ENCODE measurements at places on chromosomes 2 and 18.

DNA sequence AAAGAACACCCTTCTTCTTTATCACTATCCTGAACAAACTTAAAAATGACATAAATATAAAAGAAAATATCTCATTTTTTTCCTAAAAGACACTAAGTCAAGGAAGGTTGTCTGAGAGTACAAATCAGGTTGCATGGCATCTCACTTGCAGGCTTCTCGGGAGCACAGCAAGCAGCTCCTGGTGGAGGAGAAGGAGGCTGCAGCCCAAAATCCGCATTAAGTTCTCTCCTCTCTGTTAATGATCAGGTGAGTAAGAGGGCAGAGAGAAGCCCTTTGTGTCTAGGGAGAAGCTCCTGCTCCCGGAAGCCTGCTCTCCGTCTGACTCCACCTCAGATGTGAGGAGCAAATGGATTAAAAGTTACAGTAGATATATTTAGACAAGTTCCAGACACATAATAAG, 35.0 kb upstream of the DOK6 start:
- no peak for DNase-seq

DNA sequence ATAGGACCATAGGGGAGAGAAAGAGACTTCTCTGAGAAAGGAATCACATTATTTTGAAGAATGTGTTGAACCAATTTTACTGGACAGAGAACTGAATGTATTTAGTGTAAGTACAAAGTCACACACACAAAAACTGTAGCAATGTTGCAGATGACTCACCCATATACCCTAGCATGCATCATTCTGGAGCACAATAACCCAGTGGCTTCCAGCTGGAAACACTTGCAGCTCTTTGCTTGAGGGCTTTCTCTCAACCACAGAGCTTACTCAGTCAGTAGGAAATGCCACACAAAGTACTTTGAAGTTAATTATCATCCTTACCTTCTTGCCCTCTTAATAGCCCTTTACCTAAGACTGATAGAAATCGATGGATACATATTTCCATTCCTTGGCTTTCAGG, 760.0 kb upstream of the FSHR start:
- no peak for DNase-seq

DNA sequence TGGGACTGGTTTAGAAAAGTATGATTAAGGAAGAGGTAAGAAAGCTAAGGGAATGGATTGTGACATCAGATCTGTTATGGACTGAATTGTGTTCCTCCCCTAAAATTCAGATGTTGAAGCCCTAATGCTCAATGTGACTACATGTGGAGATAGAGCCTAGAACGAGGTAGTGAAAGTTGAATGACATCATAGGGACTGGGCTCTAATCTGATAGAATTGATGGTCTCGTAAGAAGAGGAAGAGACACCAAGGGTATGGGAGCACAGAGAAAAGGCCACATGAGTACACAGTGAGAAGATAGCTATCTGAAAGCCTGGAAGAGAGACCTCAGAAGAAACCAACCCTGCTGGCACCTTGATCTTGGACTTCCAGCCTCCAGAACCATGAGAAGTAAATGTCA, 178.3 kb downstream of the TRIB2 start:
- DNase-seq: no peak

DNA sequence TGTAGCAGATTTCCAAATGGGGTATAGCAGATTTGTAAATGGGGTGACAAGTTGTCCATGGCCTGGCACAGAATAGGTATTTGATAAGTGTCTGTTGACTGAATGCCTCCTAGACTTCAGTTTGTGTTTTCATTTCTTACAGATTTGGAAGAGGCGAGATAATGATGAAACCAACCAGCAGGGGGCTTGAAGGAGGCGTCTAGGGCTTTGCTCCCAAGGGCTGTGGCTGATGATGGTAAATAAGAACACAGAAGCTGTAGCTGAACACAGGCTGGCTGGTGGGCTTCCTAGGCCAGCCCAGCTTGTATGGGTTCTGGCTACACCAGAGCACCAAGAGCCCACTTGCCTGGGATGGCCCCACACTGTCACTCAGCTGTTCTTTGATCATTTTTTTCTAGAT, 19.4 kb downstream of the SFTPB start:
- no peak for DNase-seq

GRCh38 chr2:42931146-42931817, 138.9 kb upstream of the HAAO start:
- DNase-seq: no peak

DNA sequence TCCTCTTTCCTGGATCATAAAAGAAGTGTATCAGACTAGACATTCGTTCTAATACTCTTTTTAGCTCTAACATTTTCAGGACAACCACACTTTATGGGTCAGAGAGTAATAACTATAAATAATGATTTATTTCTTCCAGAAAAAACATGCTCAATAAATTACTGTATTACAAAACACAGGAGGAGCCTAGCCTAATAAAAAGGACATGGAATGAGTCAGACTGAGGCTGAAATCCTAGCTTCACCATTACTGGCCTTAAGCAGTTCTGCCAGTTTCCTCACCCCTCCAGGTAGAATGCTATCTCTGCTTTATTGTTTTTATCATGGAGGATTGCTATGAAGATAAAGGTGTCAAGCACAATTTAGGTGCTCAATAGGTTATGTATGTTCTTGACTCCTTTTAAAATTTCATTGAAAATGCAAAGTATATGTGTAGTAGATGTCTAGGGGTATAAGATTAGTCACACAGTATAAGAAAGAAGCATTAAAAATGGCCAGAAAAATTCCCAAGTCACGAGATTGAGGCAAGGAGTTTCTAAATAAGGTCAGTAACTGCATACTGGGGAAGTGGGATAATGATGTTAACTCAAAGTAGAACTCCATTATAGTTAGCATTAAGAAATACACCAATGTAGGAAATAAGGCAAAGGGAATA, 105.5 kb upstream of the NEUROD1 start:
- no peak for DNase-seq

- DNase-seq: no peak
Observed at GRCh38 chr2:2326068-2327040, 4.7 kb downstream of the MYT1L start.
